ENCODE measurements at places on chromosomes 1 and 21.

DNA sequence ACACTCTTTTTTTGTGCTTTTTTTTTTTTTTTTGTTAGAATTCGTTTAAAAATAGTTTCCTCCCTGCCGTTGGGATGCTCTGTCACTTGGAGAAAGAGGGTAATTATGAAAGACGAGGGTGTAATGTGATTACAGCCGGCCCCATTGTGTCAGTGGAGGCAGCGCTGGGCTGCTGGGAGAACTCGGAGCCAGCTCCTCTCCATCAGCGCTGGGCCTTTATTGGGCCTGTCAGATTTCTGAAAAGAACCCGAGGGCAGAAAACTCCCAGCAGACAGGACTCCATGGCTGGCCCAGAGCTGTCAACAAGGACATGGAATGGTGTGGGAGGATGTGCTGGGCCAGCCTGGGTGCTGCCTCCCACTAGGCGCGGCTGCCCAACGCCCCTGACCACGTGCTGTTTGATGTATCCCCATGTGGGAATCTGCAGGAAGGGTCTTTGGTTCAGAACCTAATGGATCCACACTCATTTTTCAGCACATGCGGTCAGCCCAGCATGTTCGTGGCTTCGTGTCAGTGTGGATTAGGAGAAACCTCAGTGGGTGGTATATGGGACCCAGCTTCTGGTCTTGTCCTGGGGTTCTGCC, 222.6 kb upstream of the KIAA0040 start:
- DNase-seq, result no peak

DNA sequence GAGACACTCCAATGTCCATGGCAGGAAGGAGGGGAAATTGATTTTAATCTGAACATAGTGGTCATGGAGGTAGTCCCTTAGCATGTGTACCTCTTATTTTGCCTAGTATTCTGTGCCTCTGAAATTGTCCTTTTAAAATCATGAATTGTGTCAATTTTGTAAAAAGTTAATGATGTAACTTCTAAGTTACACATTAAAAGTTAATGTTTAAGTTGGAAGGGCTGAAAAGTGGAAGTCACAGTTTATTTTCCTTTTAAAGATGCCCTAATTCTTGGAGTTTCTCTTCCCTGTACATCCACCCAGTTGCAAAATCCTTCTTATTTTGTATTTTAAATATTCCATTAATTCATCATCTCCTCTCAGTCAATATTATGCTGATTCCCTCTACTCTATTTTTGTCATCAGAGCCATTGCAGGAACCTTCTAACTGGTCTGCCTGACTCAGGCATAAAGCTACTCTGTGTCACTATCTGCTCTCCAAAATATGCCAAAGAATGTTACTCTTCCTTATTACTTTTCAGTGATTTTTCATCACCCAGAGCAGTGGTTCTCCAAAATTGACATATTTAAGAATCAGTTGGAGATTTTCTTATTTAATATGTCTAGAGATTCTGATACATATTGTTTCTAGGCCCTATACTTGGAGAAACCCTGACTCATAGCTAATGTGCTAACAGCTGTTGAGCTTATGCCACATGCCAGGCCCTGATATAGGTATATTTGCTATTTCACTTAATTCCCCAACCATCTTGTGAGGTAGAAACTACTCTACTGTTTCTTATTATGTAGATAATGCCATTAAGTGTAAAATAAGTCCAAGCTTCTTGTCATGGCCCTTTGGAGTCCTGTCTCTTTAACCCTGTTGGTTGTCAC, 5.1 kb downstream of the HOOK1 start:
- DNase-seq, result no peak

- no peak for DNase-seq
These were observed 476 bp downstream of the AXDND1 start for GRCh38 chr1:179366093-179366800.

DNA sequence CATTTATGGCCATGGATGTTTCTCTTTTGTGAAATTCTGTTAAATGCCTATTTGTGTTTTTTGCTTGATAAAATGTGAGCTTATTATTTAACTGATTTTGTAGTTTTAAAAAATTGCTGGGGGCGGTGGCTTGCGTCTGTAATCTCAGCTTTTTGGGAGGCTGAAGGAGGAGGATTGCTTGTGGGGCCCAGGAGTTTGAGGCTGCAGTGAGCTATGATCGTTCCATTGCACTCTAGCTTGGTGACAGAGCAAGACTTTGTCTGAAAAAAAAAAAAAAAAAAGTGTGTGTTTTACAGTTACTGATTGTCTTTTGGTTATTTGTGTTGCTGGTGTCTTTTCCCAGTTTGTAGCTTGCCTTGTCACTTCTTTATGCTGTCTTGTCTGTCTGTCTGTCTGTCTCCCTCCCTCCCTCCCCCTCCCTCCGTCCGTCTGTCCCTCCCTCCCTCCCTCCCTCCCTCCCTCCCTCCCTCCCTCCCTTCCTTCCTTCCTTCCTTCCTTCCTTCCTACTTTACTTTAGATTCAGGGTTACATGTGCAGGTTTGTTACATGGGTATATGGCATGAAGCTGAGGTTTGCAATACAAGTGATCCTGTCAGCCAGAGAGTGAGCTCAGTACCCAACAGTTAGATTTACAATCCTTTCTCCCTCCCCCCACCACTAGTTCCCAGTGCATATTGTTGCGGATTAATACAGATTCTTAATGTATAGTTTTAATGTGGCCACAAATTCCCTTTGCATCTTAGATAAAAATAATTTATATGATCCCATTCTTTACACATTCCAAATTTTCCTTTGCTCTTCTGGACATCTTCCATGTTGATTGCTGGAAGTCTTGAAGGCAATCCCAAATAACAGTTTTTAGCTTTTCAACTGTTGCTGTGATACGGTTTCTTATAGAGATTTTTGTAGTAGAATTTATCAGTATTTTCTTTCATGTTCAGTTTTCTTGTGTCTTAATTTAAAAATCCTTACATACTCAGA, 25.1 kb downstream of the PTBP2 start:
- DNase-seq, result no peak

DNA sequence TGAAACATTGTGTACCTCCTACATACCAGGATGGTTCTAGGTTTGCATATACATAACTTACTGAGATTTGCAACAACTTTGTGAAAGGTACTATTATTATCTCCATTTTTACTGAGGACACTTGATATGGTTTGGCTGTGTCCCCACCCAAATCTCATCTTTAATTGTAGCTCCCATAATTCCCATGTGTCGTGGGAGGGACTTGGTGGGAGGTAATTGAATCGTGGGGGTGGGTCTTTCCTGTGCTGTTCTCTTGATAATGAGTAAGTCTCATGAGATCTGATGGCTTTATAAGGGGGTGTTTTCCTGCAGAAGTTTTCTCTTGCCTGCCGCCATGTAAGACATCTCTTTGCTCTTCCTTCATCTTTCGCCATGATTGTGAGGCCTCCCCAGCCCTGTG, 40.1 kb downstream of the IGSF21 start:
- DNase-seq, result no peak

DNA sequence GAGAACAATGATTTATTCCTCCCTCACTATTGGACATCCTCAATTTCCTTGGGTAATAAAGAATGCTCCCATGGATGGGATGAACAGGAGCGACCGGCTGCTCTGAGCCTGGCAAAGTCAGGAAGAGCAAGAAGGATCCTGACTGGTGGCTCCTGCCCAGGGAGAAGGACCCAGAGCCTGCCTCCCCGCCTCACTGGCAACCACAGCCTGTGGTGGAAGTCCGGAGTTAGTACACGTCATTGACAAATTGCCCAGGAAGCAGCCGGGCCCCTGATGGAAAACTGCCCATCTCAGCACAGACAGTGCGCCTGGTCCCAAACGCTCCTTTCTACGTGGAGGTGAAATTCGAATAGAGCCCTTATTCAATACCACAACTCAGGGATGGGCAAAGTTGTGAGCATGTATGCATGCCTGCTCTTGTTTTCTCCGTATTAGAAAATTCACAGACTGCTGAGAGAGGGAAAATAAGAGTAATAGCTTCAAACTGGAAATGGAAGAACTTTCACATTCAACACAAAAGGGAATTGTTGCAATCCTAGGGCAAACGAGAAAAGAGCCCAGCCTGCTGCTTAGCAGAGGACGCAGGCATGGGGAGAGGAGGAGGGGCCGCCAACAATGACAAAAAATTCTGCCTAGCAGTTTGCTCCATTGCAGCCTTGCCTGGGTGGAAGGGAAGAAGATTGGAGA, 397.1 kb upstream of the VAMP3 start:
- DNase-seq, result no peak

DNA sequence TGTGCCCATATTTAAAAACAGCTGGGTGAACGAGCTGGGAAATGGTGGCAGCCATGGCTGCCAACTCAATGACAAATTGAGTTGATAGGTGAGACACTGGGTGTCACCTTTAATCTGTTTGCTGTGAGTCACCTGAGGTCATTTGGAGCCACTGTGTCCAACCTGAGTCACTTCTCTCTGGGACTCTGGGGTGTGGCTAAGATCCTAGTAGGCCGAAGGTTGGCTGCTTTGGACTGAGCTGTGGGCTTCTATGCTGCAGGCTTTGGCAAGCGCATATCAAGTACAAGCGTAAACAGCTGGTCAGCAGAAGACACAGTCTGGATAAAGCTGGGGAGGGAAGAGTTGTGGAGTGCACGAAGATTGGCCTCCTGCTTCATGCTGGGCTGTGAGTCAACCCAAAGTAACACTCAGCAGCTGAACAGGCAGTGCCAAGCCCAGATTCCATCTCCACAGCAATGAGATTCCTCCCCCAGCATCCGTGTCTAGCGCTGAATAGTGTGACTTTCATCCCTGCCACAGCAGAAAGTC, 24.0 kb downstream of the TEX35 start:
- no peak for DNase-seq

DNA sequence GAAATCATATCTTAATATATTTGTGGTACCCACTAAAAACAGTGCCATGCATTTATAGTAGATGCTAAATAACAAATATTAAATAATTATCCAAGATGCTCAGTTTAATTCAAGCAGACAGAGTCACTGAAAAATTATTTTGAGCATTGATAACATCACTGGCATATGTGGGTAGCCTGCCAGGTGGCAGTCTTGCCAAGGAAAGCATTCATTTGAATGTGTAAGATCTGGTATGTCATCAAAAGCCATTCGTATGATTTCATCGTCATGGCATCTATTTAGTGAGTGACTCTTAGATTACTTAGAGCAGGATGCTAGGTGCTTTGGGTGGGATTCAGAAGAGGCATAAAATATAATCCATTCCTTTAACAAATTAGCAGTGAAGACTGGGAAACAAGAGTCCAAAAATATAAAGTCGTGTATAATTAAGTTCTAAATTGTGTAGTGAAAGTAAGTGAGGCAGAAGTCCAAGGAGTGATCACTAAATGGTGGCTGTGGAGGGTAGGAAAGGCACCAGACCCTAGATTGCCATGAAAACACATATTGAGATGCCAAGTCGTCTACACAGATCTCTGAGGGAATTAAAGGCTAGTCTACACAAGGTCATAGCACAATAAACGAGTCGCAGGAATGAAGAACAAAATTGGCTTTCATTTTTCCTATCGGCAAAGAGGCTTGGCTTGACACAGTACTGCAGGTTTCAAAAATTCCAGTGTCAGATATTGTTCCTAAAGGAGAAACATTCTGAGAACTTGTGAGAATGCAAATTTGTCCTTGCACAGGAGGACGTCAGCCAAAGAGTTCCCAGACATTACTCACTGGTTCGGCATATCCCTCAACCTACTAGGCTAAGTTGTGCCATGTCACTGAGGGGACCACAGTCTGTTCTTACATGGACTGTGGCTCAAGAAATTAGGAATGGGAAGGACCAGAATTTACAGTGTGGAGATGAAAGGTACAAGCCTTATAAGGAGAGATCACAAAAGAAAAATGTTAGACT, 130.8 kb downstream of the LYPLAL1 start:
- DNase-seq, result no peak

- no peak for DNase-seq
These were observed 210.1 kb upstream of the NRIP1 start for GRCh38 chr21:15274701-15275485.

DNA sequence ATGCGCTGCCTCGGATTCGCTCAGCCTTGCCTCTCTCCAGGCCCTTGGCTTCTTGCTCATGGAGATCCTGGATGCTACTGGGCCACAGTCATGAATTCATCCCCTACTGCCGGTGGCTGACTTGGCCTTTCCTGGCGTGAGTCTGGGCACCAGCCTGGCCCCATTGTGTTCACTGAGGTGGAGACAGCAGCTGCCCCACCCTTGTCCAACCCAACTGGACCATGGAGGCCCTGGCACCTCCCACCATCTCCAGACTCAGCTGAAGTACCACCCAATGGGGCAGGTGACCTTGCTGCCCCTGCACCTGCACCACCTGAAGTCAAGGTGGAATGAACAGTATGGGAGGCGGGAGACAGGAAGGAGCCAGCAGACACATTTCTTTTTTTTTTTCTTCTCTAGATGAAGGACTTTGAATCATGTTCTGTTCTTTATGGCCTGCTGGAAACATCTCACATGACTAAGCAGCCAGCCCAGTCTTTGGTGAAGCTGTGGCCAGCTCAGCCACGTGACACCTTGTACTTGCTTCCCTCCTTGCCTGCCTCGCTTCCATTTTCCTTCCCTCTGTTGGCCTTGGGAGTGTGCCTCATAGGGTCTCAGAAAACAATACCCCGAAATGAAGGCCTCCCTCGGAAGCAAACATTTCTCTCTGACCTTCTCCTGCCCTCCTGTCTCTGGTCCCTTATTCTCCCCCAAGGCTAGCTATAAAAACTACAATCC, 3.8 kb upstream of the SLC30A2 start:
- no peak for DNase-seq

GRCh38 chr1:162305969-162306368, 70.7 kb downstream of the SPATA46 start:
- DNase-seq, result no peak

- no peak for DNase-seq
These were observed 1019.2 kb downstream of the TTLL7 start for GRCh38 chr1:82979593-82980236.

DNA sequence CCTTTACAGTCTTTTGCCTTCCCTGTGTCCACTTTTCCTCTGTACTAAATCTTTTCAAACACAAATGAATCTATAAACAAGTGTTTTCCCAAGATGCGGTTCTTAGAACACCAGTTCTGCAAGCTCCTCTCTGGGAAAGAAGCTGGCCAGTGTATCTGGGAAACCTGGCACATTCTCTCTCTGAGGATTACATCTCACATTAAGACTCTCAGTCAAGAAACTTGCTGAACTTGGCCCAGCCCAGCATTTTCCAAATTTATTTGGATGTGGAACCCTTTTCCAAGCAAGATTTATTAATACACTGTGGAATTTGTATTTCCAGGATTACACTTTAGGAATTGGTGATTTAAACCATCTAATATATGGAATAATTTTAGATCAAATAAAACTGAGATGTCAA, 105.7 kb downstream of the ZNF281 start:
- no peak for DNase-seq

DNA sequence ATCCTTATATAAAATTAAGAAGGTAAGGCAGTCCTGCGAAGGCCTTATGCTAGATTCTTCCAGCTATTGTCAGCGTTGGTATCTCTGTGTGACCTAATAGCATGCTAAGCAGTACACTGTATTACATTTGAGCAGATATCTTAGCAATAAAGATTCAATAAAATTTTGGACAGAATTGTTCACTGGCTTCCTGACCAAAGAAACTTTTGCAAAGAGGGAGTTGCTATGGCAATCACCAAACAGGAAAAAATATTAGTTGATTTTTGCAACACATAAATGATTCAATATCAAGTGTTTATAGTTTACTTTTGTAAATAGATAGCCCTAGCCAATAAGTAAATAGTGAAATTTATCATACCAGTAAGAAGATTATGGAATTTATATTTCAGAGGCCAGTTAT, 31.0 kb upstream of the PLEKHO1 start:
- DNase-seq, result no peak

Data from activated naive CD4-positive, alpha-beta T cell (primary cell).